ENCODE measurements at places on chromosomes 11 and 22.

DNA sequence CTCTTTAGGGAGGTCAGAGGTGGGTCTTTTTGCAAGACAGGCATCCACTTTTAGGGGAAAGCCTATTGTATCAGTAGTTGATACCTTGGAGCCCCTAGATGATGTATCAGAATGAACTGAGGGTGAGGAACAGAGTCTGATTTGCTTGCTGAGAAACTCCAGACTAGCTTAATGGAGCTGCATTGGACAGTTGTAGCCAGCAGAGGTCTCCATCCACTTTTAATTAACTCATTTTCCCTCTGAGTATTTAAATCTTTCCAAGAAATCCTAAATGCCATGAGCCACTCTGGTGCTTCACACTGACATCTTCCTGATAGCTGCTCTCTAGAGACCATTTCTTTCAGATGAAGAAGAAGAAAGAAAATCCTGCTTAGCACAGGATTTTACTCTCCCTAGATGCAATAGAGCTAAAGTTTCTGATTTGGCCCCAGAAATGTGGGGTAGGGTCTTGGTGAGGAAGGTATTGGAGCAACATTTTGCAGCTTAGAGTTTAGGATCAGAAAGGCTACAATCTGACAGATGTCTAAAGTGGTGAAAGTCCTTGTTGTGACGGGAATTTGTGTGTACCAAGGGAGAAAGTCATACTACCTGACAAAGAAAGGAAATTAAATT lies 38.0 kb downstream of the EXT2 start:
- DNase-seq: peak; percentile 12

GRCh38 chr11:69452206-69452987 lies 29.1 kb upstream of the LINC01488 start:
- DNase-seq: peak; percentile 9

- no peak for DNase-seq
Observed at GRCh38 chr11:31649129-31649966, 139.8 kb downstream of the ELP4 start.

DNA sequence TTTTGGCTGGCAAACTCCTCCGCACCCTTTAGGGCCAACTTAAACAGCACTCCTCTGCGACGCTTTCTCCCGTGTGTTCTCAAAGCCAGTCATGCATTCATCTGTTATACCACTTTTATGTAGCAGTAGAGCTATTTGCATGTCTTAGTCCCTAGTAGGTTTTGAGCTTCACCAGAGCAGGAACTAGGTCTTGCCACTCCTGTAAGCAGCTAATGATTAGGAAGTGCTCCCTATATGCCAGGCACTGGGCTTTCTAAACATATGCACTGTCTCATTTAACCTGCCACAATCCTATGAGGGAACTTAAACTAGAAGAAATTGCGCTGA lies 180.8 kb downstream of the DBX1 start:
- no peak for DNase-seq

DNA sequence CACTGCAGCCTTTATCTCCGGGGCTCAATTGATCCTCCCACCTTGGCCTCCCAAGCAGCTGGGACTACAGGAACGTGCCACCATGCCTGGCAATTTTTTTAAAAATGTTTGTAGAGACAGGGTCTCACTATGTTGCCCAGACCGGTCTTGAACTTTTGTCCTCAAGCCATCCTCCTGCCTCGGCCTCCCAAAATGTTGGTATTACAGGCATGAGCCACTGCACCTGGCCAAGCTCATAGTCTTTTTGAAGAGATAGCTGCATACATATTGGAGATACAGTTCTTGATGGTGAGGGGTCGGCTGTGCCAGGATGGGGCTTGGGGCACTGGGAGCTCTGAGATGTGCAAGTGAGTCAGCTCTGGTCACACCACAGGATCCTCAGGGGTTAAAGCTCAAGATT lies 53.2 kb downstream of the CHRDL2 start:
- no peak for DNase-seq

GRCh38 chr22:19770349-19771220 lies 10.0 kb downstream of the TBX1 start:
- no peak for DNase-seq

DNA sequence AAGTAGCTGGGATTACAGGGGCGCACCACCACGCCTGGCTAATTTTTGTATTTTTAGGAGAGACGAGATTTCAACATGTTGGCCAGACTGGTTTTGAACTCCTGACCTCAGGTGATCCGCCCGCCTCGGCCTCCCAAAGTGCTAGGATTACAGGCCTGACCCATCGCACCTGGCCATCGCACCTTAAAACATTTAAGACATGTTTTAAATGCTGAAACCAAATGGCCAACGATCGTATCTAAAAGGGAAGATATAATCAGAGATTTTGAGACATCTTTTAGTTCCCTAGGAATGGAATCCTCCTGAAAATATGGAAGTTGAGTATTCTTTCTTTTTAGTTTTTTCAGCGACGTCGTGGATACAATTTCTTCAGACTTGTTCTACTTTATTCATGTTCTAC lies 21.8 kb upstream of the APOBEC3A start:
- no peak for DNase-seq
